Stimulated activated CD4-positive, alpha-beta T cell treated with anti-CD3 and anti-CD28 coated beads, Interleukin-1b, Interleukin-23, amount 100 ng/mL, for 1 hour (primary cell): ENCODE measurements at places on chromosomes 6 and 20.

DNA sequence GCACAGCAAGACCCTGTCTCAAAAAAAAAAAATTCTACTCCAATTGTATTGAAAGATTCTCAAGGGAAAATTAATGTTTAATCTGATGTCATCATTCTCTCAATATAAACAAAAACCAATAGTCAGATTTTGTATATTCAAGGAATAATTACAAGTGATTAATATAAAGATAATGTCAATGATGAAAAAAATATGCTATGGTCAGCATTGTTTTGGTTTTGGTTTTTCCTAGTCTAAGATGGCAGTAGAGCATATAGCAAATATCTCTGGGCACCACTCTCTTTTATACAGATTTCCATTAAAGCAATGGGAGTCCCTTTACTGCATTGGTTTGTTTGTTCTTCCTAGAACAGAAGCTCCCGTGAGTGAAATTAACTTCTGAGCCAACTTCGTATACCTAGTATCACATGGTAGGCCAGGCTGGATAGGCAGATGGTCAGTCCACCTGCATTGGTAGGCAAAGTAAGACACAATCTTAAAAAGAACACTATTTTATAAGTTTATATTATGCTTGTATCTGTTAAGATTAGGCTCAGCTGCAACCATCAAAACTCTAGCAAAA lies 523.8 kb upstream of the JARID2 start:
- DNase-seq = no peak

- DNase-seq = no peak
These were observed 7.4 kb downstream of the STK35 start for GRCh38 chr20:2108987-2109386.

DNA sequence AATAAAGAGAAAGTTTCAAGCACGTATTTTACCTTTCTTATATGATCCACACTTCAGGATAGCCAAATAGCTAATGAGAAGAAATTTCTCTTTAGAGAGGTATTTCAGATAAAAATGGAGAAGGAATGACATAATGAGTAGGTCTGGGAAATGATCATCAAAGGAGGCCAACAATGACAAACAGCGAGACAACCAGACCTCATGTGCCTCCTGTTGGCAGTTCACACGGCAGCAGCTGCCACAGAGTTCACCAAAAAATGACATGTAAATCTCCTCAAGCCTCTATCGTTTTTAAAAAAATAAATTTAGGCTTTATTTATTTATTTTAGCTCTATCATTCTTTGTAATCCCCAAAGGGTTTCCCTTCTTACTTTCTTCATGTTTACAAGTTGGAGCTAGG lies 47.7 kb downstream of the SLC2A12 start:
- DNase-seq = no peak

- no peak for DNase-seq
These were observed 16.5 kb downstream of the LIN28B start for GRCh38 chr6:104973404-104973803.

- DNase-seq = no peak
These were observed 4.1 kb downstream of the ATP9A start for GRCh38 chr20:51763965-51764602.

GRCh38 chr6:162699961-162700360 lies 27.6 kb downstream of the PRKN start:
- DNase-seq = no peak

- no peak for DNase-seq
These were observed 312.7 kb downstream of the LAMA2 start for GRCh38 chr6:129195643-129196042.

DNA sequence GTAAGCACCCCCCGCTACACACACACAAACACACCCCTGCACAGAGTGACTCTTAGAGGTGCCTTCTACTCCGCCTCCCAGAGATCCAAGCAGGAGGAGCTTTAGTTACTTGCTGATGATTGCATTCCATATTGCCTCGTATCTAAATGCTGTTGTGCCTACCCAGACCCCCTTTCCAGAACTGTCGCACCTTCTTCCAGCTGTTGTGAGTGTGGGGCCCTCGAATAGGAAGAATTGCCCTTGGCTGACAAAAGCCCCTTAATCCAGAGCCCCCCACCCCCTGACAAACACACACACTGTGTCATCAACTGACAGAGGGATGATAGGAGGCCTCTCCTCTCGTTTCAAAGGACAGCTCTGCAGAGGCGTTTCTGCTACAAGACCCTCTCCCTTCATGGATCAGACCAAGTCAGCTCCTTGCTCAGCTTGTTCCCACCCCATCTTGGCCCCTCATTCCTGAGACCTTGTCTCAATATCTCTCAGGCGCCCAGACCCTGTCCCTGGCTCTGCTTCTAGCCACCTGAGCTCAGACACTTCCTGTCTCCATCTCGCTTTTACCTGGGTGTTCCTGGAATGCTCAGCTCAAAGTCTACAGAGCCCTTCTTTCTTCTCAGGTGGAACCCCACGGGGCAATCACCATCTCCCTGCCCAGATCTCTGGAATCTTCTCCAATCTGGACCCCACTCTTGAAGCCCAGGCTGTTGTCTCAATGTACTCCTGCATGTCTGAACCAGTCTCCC lies 4.0 kb upstream of the VSX1 start:
- DNase-seq = no peak

GRCh38 chr6:168158213-168158979 lies 79.4 kb upstream of the FRMD1 start:
- DNase-seq = no peak

DNA sequence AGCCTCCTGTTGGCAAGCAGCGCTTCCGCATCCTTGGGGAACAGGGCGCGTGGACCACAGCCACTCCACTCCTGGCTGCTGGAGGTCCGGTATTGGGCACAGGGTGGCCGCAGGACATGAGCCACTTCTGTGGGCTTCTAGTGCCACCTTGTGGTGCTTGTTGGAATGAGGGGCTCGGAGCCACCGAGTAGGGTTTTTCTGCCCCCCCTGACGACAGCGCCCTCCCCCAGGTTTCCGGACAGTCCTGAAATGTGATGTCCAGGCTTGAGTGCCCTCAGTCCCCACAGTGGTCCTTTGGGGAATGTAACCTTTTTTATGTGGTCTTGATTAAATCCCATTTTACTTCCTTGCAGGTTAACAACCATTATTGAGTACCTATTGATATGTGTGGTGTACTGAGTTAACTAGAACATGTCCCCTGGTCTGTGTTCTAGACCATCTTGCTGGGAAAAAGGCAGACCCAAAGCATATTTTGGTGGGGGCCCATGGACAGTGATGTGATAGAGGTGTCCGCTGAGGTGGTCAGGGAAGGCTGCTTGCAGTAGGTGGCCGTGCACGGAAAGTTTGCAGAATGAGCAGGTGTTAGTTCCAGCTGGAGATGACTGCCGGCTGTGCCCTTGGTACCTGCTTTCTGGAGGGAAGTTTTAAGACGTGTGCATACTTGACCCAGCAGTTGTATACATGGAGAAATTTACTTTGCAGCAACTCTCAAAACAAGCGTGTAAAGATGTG lies 70.0 kb downstream of the PTPN1 start:
- DNase-seq = no peak

- DNase-seq = no peak
These were observed 6.7 kb downstream of the CLPSL1 start for GRCh38 chr6:35787266-35788218.

GRCh38 chr6:117206944-117207687 lies 58.2 kb upstream of the VGLL2 start:
- no peak for DNase-seq

DNA sequence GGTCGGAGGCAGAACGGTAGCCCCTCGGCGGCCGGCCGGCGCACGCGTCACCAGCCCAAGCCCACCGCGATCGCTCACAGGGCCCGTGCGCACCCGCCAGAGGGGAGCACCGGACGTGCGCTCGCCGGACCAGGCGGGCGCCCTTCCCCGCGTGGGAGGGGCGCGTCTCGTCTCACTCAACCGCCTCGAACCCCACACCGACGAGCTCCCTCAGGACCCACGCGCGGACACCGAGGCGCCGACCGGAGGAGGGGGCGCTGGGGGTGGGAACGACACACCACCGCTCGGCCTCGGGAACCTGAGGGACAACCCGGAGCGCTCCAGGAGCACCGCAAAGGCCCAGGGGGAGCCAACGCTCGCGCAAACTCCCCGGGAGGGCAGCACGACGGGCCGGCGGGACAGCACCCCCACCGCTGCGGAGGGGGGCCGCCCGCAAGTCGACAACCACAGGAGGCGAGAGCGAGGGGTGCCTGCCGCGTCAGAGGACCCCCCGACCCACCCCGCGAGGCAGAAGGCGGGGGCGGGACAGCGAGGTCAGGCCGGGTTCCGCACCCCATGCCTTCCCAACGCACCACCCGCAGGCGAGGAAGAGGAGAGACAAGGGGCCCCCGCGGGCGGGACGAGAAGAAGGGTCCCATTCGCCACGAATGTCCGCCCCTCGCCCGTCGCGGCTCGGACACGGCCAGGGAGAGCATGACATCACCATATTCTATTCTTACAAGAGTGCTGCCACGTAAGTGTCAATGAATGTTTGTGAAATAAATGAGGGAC lies 512.7 kb upstream of the ZNF337 start:
- no peak for DNase-seq

DNA sequence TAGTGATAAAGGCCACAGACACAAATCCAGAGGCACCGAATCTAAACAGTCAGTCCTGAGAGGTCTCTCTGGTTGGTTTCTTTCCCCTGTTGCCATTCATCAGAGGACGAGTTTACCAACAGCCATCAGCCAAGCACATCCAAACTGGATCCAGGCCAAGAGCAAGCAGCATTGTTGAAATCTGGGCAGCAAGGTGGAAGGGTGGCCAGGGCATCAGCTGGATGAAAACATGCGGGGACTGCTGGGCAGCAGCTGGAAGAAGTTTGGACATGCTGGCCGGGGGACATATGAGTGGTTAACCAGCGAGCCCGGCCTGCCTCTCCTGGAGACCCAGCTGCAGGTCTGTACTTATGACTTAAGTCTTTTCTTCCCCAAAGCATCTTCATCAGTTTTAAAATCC lies at the start of gene SMIM28:
SMIM28 (plus strand) TSS at position 62 of the 400 bp plus-strand sequence; CDS start at position 230, 168 bp downstream.
- no peak for DNase-seq

- DNase-seq = no peak
These were observed 32.5 kb upstream of the RPS6KA2 start for GRCh38 chr6:166659581-166659980.

DNA sequence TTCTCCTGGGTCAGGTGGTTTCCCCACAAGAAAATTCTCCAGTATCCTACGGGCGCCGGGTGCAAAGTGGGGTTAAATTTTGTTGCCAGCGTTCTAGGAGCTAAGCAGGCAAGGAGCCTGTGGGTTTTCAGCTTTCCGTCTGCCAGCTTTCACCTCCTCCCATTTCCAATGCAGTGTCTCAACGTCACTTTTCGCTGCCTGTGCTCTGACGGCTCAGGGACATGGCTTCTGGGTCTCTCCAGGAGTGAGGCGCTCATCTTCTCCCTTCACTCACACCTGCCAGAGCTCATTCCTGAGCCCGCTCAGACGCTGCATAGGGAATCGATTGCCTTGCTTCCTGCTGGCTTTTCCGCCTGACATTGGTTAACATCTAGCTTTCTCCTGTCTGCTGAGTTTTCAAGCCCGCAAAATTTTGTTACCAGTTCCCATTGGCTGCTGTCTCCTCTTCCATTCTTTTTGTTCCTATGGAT lies 7.3 kb upstream of the NAA20 start:
- DNase-seq = no peak

DNA sequence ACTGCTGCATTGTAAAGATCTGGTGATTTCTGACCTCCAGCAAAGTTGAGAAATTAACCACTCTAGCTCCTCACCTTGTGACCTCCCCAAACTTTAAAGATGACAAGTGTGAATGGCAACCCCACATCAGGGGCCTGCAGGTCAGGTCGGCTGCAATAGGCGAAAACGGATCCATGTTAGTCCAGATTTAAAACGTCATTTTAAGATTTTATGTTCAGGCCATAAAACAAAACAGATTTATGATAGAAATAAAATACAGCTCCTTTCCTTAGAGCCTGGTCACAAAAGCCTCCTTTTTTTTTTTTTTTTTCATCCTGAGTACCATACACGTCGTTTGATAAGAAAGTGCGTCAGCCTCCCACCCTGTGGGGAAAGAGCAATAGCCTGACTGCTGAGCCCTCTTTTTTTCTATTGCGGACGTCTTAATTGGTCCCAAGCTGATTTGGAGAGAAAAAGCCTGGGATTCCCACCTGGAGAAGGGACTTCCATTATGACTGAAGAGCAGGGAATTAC lies 519.2 kb upstream of the NOX3 start:
- DNase-seq = no peak

GRCh38 chr6:119179842-119180241 lies 101.4 kb upstream of the FAM184A start:
- DNase-seq = no peak

- no peak for DNase-seq
These were observed 649.7 kb upstream of the GJE1 start for GRCh38 chr6:141482796-141483597.

DNA sequence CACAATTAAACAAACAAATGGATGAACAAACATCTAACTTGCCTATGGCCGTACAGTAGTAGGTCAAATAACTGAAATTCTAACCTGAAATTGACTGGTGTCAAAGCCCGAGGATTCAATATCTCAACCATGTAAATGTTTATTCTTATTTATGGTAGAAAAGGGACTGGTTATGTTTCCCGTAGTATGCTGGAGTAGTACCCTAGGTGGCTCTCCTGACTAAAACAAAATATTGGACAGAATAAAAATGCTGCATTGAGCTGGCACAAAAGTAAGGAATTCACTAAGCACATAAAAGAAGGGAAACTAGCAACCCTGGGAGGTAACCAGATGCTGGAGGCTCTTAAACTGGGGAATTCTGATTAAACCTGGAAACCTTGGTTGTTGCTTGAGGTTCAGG lies 117.1 kb upstream of the PREP start:
- no peak for DNase-seq

DNA sequence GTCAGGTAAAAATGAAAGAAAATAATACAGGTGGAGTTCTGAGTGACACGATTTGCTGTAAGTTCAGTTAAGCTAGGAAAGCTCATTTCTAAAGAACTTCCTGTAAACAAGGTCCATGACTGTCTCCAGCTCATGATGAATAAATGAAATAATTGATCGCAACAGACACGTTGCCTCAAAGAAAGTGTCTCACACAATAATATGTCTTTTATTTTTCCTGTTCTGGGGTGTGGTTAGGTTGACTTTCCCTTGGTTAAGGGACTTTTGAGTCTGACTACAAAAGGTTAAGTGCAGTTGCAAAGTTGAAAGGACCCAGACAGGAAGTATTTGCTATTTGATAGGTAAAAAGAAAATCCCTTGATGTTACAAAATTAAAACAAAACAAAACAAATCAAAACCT lies 304.2 kb upstream of the PRDM1 start:
- DNase-seq = no peak

- DNase-seq = no peak
These were observed 12.6 kb downstream of the DUSP22 start for GRCh38 chr6:304833-305370.

DNA sequence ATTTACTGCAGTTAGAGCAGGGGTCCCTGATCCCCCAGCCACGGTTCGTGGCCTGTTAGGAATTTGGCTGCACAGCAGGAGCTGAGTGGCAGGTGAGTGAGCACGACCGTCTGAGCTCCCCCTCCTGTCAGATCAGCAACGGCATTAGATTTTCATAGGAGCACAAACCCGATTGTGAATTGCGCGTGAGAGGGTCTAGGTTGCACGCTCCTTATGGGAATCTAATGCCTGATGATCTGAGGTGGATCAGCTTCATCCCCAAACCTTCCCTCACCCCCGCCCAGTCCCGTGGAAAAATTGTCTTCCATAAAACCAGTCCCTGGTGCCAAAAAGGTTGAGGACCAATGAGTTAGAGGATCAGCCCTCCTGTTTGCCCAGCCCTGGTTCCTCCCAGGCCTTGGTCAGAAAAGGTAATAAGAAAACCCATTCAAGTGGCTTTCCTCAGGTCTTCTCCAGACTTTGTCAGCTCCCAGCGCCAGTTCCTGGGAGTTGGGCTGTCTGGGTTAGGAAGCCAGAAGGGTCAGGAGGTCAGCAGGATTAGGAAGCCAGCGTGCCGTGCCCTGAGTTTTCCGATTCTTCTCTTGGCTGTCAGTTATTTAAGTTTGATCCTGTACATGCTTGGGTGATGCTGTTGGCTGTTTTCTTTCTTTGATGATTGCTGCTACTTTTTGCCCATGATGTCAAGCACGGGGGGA lies 139.9 kb upstream of the PMEPA1 start:
- DNase-seq = no peak
